CD4-positive, alpha-beta T cell treated with Interleukin-4 for 1 hour (primary cell): ENCODE measurements at places on chromosomes 1 and 21.

DNA sequence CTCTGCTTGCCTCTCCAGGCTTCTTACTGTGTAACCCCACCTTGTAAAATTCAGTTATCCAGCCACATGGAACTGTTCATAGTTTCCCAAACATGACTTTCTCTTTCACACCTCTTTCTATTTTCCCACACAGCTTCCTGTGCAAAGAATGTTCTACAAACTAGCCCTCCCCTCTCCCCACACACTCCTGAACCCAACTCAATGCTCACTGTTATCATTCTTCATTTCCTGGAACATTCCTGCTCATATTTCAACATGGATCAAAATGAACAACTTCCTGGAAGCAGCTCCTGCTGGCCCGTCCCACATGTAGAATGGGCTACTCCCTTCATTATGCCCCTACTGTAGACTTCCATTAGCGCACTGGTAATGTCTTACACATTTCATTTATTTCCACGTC lies 7.5 kb upstream of the HSD11B1 start:
- DNase-seq = no peak

GRCh38 chr1:20834780-20835179 lies 47.7 kb upstream of the HP1BP3 start:
- DNase-seq = no peak

DNA sequence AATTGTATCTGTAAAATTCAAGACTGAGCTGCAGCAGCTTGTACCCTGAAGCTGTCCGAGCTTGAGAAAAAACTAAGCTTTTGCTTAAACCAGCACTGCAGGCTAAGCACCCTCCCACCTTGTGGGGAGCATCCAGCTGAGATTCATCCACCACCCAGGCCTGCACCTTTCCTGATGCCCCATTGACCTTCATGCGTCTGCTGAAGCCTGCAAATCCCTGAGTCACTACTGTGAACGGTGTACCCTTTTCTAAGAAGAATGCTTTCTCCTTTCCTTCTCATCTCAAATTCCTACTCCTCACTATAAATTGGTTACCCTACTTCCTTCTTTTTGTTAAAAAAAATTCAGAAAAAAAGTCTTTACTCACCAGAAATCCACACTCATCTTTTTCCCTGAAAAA lies 90.9 kb upstream of the RGS18 start:
- no peak for DNase-seq

DNA sequence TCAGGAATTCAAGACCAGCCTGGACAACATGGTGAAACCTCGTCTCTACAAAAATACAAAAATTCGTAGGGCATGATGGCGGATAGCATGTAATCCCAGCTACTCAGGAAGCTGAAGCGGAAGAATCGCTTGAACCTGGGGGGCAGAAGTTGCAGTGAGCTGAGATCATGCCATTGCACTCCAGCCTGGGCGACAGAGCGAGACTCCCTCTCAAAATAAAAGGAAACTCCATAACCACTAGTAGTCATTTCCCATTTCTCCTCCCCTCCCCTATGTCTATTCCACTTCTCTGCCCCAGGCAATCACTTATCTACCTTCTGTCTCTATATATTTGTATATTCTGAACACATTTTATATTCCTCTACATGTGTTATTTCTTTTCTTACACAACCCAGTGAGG lies 4.0 kb upstream of the CEP350 start:
- DNase-seq = no peak

GRCh38 chr1:17161137-17161740 lies 42.0 kb upstream of the PADI2 start:
- no peak for DNase-seq

GRCh38 chr21:41951876-41952567 lies 1.8 kb downstream of the C2CD2 start:
- DNase-seq = no peak

GRCh38 chr1:219174460-219175211 lies 958 bp downstream of the LYPLAL1 start:
- DNase-seq = peak; percentile 32

DNA sequence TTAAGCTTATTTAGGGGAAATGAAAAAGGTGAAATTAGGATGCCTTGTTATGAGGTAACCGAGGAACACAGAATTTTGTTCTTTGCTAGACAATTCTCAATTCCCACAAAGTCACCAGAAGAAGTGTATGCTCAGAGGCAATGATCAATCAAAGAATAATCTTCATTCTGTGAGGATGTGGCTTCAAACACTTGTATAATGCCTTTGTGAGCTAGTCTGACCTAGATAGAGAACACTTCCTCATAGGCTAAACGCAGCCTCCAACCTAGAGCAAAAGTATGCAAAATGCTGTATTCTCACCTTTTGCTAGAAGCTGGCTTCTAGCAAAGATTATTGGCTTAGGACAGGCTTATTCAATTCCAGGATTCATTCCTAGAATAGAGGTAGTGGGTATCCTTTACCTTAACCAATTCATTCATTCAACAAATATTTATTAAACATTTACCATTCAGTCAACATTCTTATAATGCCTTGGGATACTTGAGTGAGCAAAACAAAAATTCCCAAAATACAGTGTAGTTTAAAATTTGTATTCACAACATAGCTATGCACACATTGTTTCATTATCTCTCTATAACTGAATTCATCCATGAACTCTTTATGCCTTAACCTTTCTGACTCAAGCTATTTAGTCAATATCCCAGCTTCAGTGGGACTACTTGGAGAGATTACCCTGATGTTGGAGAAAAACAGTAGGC lies 530.2 kb downstream of the PTPRC start:
- peak; percentile 45 for DNase-seq

GRCh38 chr1:214720561-214720960 lies 117.6 kb downstream of the CENPF start:
- DNase-seq = no peak

DNA sequence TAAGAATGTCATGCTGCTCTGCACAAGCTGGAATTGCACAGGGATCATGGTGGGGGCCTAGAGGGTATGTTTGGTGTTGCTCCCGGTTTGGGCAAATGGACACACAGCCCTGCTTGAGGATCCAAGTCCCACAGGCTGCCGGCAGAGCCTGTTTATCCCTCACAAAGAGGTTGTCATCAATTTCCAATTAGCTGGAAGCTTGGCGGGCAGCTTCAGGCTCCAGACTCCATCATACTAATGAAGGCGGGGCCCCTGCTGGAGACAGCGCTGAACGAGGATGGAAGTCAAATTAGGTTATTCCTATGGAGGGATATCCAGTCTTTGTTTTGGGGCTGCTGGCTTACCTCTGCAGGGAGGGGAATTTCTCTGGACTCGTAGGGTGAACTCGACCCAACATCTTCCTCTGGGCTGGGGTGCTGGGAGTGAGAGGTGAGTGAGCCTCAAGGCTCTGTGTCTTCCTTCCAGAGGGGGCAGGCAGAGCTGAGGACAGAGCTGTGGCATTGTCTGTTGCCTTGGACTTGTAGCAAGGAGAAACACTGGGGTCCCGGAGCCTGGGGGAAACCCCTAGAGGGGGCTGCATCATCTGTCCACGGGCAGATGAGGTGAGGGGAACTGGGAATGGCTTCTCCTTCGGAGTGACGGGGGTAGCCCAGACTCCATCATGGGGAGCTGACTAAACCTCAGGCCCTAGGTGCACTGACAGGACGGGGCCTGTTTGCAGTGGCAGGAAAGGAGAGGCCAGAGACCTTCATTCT lies 24.9 kb upstream of the PARP1 start:
- DNase-seq = no peak

- DNase-seq = no peak
Measured at GRCh38 chr1:200969726-200970561, 53.6 kb downstream of the KIF21B start.

DNA sequence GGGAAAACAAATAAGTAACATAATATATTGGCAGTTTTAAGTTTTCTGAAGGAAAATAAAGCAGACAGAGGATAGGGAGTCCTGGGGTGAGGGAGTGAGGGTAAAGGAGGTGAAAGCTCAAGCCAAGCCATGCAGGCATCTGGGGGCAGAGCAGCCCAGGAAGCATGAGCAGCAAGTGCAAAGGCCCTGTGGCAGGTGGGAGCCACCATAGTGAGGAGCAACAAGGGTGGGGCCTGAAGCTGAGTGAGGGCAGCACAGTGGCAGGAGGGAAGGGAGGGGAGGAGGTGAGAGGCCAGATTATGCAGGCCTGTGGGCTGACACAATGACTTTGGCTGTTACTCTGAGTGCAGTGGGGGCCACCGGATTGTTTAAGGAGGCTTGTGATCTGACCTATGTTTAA lies 138.8 kb upstream of the TNR start:
- no peak for DNase-seq

DNA sequence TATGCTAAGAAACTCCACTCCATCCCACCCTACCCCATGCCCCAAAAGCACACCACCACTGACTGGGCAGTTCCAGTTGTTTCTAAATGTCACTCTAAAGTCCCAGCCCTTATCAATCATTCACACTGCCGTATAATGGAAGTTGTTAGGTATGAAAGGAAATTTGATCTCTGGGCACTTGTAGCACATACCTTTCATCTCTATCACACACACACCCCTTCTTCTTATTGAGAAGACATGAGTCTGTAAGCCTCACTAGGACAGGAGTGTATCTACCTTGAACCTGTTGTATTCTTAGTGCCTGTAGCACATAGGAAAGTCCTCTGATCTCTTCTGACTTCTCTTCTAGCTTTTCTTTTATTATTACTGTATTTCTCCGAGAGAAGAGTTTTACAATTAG lies 22.3 kb upstream of the DHX9 start:
- DNase-seq = no peak

DNA sequence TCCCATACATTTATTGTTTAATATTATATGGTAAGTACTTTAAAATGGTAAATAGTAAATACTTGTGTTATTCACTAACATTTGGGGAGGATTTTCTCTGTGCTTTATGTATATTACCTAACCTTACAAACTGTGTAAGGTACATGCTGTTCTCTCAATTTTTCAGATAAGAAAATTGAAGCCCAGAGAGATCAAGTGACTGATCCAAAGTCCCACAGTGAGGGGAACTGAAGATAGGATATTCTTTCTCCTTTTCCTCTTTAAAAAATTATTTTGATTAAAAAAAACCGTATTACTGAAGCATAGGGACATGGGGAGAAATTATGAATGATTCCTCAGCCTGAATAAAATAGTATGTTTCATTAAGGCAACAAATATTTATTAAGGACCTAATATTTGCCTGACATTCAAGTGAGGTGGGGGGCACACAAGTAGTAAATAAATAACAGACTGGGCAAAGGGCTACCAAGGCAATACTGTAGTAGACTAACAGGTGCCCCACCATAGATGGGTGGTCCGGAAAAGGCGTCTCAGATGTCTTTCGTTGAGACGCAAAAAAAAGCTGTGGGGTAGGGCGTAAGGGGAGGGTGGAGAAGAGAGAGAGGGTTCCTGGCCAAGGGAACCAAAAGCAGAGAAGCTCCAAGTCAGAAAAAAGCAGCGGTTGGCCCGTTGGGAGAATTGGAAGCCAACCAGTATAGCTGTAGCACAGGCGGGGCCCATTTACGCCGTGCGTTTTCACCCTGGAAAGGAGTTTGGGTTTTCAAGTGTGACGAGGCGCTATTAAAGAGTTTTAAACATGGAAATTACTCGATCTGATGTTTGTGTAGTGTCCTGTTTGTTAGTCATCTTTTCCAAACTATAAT lies 944 bp upstream of the AGO3 start:
- peak; percentile 42 for DNase-seq

DNA sequence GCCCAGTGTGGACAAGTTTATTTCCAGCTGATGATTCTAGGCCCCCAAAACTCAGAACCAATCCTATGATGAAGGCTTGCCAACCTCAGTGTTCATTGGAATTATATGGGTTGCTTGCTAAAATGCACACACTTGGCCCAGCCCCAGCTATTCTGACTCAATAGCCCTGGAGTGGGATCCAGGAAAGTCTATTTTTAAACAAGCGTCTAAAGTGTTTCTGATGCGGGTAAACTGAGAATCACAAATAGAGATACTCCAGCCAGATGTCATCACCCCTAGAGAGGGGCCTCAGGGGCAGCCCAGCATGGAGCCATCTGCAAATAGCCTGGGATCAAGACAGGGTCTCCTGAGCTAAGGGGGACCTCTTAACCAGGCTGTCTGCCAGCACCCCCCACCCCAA lies 46.0 kb downstream of the PKP1 start:
- DNase-seq = no peak

GRCh38 chr1:179788259-179788658 lies 45.2 kb downstream of the FAM163A start:
- no peak for DNase-seq

DNA sequence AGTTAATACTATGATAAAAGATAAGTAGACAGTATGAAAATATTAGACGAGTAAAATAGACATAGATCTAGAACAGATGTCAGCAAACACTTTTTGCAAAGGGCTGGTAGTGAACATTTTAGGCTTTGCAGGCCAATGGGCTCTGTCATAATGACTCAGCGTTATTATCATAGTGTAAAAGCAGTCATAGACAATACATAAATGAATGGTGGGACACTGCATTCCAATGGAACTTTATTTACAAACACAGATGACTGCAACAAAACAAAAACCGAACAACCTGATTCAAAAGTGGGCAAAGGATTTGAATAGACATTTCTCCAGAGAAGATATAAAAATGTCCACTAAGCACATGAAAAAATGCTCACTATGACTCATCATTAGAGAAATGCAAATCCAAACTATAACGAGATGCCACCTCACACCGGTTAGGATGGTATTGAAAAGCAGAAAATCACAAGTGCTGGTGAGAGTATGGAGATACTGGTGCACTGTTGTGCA lies 7.3 kb downstream of the GSTM5 start:
- no peak for DNase-seq

- DNase-seq = peak; percentile 15
Measured at GRCh38 chr1:37930246-37931101, 16.4 kb downstream of the INPP5B start.

DNA sequence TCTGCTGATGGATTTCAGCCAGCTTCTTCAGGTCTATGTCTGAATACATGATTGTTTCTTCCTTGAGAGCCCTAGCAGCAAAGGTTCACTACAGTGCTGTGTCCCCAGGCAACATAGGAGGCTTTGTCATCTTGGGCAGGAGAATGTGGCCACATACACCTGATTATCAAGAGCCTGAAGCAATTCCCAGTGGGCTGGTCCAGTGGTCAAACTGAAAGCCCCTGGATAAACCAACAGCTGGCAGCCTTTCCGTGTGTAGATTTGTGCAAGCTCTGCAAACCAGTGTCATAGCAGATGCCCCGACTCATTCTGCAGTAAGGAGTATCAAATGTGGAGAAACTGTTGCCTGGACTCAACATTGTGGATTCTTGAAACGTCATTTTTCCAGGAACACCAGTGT lies 2.3 kb upstream of the GIPC2 start:
- no peak for DNase-seq

- no peak for DNase-seq
Measured at GRCh38 chr1:103761896-103762295, 12.2 kb downstream of the AMY1C start.

DNA sequence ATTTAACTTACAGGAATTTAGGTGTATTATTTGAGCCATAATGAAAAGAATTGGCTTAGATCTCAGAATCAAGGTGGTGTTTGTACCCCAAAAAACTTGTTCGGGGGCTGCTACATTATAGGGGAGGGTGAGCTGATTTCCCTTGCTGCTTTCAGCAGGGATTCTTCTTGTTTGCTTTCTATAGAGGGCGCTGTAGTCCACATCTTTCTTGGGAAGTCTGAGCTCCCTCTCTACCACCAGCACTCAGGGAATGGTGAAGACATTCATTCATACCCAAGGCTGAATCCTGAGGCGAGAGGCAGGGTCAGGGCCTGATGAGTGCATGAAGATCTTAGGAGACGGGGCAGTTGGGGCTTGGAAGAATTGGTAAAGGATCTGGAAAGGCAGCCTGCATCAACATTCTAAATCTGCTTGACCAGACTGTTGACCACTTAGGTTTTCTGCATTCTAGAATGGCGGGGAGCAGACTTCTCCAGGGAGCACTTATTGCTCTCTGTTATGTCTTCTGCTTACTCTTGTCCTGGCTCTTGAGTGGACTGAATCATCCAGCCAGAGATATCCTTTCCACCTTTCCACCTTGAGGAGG lies 18.9 kb downstream of the SPATA46 start:
- no peak for DNase-seq

GRCh38 chr1:67717876-67718275 lies 32.9 kb downstream of the GADD45A start:
- no peak for DNase-seq
